Dorsolateral prefrontal cortex (tissue), 122 donors: ENCODE measurements at places on chromosomes 5 and 9. TPM values are rescaled to one million over a fixed set of nuclear protein-coding genes. Genes with fewer than 3 reads are reported as not detected.

PNPLA7 gene
- total RNA-seq, result 40.0 TPM

TOR2A gene
- total RNA-seq, result 13.9 TPM

SUSD1 gene
- total RNA-seq, result 27.6 TPM

PCDHB16 gene
- 6.8 TPM for total RNA-seq

NUTM2G gene
- total RNA-seq, result not detected

GPX3 gene
- 49.5 TPM for total RNA-seq

SHISAL2B gene
- not detected for total RNA-seq

ARHGEF39 gene
- 2.0 TPM for total RNA-seq

SURF6 gene
- total RNA-seq, result 18.3 TPM

SLC34A3 gene
- not detected for total RNA-seq

PCDHGA10 gene
- total RNA-seq, result 11.4 TPM

GRM6 gene
- total RNA-seq, result not detected

SSNA1 gene
- total RNA-seq, result 42.4 TPM

MINAR2 gene
- total RNA-seq, result 0.22 TPM

PTGDS gene
- total RNA-seq, result 1,875 TPM

CSF2 gene
- total RNA-seq, result not detected

CDKN2B-AS1 gene
- 2.0 TPM for total RNA-seq

CKMT2 gene
- total RNA-seq, result 7.5 TPM

OR13D1 gene
- total RNA-seq, result not detected

CACFD1 gene
- total RNA-seq, result 19.4 TPM

IL13 gene
- total RNA-seq, result not detected

ORM2 gene
- not detected for total RNA-seq

INIP gene
- total RNA-seq, result 43.4 TPM

IFNK gene
- total RNA-seq, result not detected

PRRX2 gene
- total RNA-seq, result not detected

TESK1 gene
- 49.2 TPM for total RNA-seq

IER5L gene
- total RNA-seq, result 12.8 TPM

COX7C gene
- total RNA-seq, result 465 TPM
